ENCODE measurements at places on chromosomes 12 and 14. TPM values are rescaled to one million over a fixed set of nuclear protein-coding genes. Genes with fewer than 3 reads are reported as not detected.

SERPINA1 gene
- not detected for total RNA-seq

PGF gene
- total RNA-seq, result 3.5 TPM

SYNDIG1L gene
- not detected for total RNA-seq

UNC79 gene
- 0.18 TPM for total RNA-seq

TROAP gene
- total RNA-seq, result 3.7 TPM

INHBC gene
- not detected for total RNA-seq

All from smooth muscle cell of bladder (primary cell).